HS-5 (cell line): ENCODE measurements at places on chromosomes 3 and 15.

DNA sequence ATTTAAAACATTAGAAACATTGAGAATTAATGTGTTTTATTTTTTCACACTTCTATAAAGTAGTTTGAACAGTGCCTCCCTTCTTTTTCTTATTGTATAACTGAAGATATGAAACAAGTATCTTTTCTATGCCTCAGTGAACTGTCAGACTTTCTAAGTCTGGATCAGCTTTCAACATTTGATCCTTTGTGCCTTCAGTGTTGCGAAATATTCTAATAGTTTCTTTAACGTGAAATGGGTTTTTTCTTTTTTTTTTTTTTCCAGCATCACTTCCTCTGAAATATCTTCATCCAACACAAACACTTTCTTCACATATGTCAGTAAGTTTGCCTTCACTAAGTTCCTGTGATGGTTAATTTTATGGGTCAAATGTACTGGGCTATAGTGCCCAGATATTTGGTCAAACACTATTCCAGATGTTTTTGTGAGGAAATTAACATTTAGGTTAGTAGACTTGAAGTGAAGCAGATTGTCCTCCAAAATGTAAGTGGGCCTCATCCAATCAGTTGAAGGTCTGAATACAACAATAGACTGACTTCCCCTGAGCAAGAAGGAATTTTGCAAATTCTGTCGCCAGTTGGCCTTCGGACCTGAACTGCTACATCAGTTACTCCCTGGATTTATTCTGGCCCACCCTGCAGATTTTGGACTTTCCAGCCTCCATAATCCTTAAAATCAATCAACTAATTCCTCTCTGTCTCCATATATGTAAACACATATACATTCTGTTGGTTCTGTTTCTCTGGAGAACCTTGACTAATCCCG, 6.4 kb upstream of the CPOX start:
- no peak for DNase-seq

GRCh38 chr3:186117521-186118134, 8.7 kb upstream of the ETV5 start:
- no peak for DNase-seq

DNA sequence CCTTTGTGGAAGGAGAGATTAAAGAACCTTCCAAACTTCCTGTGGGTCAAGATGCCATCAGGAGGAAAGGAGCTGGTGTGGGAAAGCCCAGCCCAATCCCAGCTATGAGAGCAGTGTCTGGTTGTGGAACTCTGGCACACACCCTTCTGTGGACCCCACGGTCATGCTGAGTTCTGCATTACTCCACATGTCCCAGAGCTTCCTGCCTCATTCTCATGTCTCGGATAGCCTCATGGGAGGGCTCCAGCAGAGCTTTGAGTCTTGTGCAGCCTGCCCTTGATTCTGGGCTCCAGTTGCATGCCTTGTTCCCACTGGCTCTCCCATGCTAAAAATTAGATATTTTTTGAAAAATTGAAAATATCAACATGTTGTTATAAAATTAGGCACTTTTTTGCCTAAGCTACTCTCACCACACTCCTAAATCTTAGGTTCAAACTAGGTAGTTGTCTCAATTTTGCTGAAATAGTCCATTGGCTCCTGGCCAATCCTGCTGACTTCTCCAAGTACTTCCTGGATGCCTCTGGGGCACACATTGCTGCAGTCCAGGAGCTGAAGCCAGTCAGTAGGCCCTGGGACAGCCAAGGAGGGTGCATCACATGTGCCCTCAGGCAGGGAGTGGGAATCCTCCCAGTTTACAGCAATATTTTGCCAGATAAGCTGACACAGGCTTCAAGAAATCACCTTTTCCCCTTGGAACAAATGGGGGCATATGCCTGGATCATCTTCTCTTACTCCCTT, 144.3 kb downstream of the EEFSEC start:
- no peak for DNase-seq

- DNase-seq = no peak
Measured at GRCh38 chr3:159593927-159594605, 394.6 kb upstream of the IL12A start.

DNA sequence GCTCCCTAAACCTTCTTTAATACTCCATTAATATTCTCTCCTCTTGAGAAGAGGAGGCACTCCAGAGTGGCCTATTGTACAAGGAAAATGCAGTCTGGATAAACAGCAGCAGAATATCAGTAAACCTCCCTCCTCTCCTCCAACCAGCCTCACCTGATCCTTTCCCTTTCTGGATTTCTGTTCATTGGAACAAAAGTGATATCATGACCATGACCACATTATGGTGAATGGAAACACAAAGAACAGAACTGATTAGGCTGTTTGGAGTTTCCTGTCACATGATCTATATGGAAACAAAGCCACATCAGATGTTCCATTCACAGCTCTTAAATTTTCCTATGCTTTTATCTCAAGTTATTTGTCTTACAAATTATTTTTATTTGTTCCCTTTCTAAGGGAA, 14.6 kb downstream of the C2CD4B start:
- DNase-seq = no peak

DNA sequence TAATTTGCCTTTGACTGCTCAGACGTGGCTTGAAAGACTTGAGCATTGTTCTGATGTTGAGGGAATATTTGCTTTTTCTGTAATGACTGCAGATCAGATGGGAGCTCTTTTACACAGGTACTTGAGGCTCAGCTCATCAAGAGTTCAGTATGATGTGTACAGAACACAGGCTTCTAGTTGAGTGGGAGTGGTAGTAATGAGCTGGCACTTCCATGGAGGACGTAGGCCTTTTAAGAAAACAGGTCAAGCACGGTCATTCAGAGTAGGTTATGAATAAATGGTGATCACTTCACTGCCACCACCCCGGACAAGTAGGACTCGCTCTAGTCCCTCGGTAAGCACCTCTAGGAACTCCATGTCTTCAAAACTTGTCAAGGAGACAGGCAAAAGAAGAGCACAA, 8.8 kb downstream of the EMC4 start:
- no peak for DNase-seq

DNA sequence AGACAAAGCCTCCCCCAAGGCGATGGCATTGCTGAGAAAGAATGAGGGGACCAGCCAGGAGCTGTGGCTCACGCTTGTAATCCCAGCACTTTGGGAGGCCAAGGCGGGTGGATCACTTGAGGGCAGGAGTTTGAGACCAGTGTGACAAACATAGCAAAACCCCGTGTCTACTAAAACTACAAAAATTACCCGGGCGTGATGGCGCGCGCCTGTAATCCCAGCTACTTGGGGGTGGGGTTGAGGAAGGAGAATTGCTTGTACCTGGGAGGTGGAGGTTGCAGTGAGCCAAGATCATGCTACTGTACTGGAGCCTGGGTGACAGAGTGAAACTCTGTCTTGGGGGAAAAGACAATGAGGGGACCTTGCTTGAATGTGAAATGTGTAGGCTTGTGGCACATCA, 402.4 kb upstream of the C2CD4B start:
- no peak for DNase-seq

DNA sequence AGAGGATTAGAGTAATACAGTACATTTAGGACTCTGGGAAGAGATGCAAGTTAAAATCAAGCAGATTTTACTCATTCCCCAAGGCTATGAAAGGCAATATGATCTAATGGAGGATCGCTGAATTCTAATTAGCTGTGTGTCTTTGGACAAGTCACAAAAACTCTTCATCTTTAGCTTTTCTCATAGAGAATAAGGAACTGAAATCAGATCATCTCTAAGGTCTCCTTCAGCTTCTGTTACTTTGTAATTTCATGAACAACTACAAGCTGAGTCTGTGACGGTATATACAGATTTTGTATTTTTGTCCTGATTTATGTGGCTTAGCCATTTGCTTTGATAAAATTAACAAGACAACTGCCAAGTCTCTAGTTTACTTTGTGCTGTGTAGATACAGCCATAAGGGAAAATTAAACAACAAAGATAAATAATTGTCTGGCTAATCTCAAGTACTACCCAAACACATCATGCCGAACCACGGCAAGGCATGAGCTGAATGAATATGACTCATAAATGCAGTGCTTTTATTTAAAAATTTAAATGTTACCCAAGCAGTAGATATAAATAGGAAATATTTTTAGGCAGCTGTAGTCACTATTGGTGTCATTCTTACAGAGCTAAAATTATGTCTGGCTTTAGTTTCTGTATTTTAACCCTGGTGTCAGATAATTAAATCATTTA, 81.5 kb downstream of the GAP43 start:
- DNase-seq = no peak

GRCh38 chr15:39503526-39503925, 77.4 kb upstream of the THBS1 start:
- DNase-seq = no peak

GRCh38 chr3:184820525-184820924, 8.6 kb downstream of the VPS8 start:
- no peak for DNase-seq

DNA sequence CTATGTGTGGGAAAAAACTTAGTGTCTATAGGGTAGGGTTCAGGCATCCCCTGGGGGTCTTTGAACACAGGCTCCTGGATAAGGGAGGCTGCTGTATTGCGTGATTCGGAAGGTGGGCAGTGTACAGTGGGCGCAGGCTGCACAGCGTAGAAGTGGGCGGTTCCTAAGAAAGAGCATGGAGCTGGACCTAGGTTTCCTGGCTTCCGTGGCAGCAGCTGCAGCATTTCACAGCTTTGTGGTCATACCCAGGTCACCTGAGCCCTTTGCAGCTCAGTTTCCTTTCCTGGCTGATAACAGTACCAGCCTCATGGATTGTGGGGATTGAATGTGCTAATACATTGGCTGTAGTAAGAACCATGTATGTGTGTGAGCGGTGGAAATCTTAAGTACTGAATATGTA, 22.2 kb downstream of the CFAP100 start:
- DNase-seq = no peak

- peak; percentile 13 for DNase-seq
Measured at GRCh38 chr3:81910244-81910852, 148.9 kb upstream of the GBE1 start.

DNA sequence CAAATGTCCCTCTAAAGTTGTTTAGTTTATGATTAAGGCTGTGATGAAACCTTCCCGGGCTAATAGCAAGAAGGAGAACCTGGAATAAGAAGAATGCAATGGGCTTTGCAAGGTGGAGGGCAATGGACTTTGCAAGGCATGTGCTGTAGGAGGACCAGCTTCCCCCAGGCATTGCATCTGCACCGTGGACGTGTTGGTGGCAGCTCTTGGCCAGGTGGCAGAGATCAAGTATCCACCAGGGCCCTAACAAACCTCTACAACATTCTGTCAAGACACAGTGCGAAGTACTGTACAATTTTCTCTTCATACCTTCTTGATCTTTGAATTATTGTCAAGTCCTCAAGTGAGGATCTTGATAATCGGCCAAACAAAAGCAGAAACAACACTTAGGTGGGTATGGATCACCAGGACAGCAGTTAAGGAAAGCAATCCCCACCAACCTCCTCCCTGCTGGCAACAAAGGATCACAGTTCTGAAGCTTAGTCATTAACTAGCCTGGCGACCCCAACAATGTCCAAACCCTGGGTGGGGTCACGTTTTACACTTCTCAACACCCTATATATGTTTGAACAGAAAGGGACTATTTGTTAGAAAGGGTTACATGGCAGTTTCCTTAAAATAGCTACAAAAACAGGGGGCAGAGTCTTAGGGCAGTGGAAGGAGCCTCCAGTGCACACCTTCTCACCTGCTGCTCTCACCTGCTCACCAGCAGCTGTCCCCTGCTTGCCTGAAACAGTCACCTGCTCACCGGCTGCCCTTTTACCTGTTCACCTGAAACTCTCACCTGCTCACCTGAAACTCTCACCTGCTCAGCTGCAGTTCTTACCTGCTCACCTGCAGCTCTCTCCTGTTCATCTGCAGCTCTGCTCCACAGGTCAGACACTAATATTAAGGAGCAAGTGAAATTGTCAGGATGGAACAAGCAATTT, 137.9 kb upstream of the LIPC start:
- DNase-seq = no peak

DNA sequence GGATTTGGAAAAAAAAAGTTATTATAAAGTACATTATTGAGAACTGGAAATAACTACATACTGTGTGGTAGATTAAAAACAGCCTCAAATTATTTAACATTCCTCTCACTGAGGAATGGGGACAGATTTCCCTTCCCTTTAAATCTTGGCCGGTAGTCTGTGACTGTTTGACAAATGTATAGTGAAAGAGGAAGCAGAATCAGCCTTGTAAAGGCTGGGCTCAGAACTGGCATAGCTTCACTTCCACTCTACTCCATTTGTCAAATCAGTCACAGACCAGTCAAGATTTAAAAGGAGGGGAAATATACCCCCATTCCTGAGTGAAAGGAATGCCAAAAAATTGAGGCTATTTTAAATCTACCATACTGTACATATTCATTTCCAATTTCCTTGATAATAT, 18.2 kb upstream of the B4GALT4 start:
- no peak for DNase-seq

- no peak for DNase-seq
Measured at GRCh38 chr15:101194546-101195125, 57.2 kb downstream of the CHSY1 start.
